ENCODE measurements at places on chromosomes 4 and X. TPM values are rescaled to one million over a fixed set of nuclear protein-coding genes. Genes with fewer than 3 reads are reported as not detected.

DNA sequence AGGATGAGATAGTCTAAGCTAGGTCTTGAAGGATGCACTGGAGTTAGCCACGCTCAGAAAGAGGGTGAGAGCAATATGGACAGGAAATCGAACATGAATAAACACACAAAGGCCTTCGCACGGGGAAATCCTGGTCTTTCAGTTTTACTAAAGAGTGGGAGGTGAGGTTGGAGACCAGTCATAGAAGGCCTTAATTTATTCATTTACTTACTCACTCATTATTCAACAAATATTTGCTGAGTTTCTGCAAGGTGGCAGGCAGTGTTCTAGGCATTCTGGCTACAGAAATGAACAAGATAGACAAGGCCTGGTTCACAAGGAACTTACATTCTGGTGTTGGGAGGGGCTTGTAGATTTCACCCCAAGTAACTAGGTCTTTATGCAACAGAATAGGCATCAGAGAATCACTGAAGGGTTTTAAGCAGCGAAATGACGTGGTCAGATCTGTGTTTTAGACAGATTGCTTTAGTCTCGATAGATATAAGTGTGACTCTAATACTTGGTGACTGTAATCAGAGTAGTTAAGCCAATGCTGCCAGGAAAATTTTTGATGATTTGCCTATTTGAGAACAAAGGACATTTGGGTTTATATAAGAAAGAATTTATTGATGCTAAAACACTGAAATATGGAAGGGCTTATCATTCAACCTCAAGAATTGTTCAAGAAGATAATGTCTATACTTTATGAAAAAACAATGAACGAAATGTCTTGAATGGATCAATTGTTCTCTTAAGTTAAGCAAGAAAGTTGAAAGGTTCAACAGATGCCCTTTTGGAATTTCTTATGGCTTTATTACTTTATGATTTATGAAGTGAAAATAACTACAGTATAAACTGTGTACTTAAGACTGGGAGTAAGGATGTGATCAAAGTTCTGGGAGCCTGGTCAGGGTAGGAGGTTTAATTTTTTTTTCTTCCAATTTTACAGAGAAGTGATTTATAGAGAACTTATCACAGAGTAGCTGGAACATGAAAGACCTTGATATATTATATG lies 184.4 kb upstream of the CASK start:
- no peak overlapping the region for H3K4me3 ChIP-seq
- no peaks in the 10 kb centered on the region for H3K27me3 ChIP-seq
- H3K27ac ChIP-seq = no peak overlapping the region
- no peaks in the 10 kb centered on the region for H3K4me1 ChIP-seq

Gene RAB41
- not detected for total RNA-seq

GRCh38 chr4:26181616-26182015 lies 139.2 kb upstream of the RBPJ start:
- no peaks in the 10 kb centered on the region for H3K27me3 ChIP-seq
- no peaks in the 10 kb centered on the region for H3K36me3 ChIP-seq
- no peaks in the 10 kb centered on the region for H3K4me1 ChIP-seq
- no peak for DNase-seq

- H3K27me3 ChIP-seq = no peaks in the 10 kb centered on the region
- no peak overlapping the region for H3K4me3 ChIP-seq
- no peaks in the 10 kb centered on the region for H3K36me3 ChIP-seq
- no peak overlapping the region for H3K27ac ChIP-seq
- no peaks in the 10 kb centered on the region for H3K4me1 ChIP-seq
These were observed 14.3 kb downstream of the JCHAIN start for GRCh38 chr4:70651864-70652506.

DNA sequence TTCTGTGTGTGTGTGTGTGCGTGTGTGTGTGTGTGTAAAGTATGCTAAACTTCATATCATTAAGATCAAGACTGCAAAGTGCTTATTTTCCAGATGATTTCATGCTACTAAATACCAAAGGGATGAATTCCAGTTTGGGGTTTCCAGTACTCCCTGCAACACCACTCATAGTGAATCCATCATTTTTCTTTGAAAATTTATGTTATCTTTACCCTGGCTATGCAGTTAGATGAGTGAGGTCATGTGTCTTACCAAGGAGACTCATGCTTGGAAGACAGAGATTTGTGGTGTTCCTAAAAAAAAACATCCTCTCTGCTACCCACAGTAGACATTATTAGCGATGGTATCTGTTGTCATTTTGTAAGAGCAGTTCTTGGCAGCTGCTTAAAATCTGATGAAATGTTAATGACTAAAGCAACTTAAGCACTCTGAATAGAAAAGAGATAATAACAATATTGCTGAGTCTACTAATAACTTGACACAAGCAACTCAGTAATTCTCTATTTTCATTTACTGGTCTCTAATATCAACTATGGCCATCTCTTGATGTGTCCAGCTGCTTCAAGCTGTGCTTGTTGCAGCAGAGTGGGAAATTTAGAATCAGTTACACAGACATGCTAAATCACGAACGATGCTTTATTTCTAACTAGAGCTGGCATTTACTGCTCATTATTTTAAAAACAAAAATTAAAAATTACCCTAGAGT lies 1953.0 kb upstream of the IGFBP7 start:
- no peak overlapping the region for H3K4me3 ChIP-seq
- H3K27ac ChIP-seq = no peak overlapping the region
- H3K27me3 ChIP-seq = no peaks in the 10 kb centered on the region
- no peaks in the 10 kb centered on the region for H3K4me1 ChIP-seq
- no peaks in the 10 kb centered on the region for H3K36me3 ChIP-seq

- H3K36me3 ChIP-seq = no peaks in the 10 kb centered on the region
- no peaks in the 10 kb centered on the region for H3K4me1 ChIP-seq
- no peak for DNase-seq
- no peak overlapping the region for H3K4me3 ChIP-seq
- no peak overlapping the region for H3K27ac ChIP-seq
These were observed 90.7 kb downstream of the NDST3 start for GRCh38 chr4:118124997-118125396.

DNA sequence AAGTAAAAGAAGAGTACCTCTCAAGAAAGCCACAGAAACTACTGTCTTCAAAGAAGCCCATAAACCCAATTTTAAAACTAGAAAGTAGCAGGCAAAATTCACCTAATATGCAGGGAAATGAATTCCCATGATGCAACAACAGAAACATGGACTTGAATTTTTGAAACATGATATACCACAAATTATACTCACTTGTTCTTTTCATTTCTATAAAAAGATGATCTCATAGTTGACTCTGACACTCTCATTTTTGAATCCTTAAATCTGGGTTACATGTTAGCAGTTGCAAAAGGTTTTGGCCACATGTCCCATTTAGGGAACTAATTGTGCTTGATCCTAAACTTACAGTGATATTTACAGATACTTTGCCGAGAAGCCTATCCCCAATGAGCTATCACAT lies 1130.8 kb downstream of the FAT4 start:
- DNase-seq = no peak
- H3K27ac ChIP-seq = no peak overlapping the region
- H3K36me3 ChIP-seq = no peaks in the 10 kb centered on the region
- H3K4me3 ChIP-seq = no peak overlapping the region
- no peaks in the 10 kb centered on the region for H3K27me3 ChIP-seq

Gene MAOA
- total RNA-seq = 102 TPM

Gene CFAP299
- total RNA-seq = not detected

Gene ASB9
- total RNA-seq = 2.0 TPM

DNA sequence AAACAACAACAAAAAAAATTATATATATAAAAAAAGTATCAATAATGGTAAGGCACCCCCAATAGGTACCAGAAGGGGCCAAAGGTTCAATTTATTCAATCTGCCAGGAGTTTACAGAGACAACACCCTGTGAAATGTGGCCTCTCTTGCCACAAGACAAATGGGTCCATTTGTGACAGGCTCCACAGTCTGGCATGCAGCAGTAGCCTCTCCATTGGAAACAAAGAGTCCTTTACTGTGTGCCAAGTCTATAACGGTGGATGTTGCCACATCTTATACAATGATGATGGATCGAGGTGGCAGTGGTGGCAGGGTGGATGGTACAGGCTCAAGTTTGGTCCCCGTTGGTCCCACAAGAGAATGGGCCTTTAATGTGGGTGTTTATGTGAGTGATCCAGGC lies 70.1 kb upstream of the SH3RF1 start:
- H3K27me3 ChIP-seq = no peaks in the 10 kb centered on the region
- no peak for DNase-seq
- H3K4me3 ChIP-seq = no peak overlapping the region
- H3K27ac ChIP-seq = no peak overlapping the region
- H3K4me1 ChIP-seq = no peaks in the 10 kb centered on the region

Gene UCHL1
- 174 TPM for total RNA-seq

Gene SGMS2
- 66.5 TPM for total RNA-seq

Gene STS
- 6.4 TPM for total RNA-seq

DNA sequence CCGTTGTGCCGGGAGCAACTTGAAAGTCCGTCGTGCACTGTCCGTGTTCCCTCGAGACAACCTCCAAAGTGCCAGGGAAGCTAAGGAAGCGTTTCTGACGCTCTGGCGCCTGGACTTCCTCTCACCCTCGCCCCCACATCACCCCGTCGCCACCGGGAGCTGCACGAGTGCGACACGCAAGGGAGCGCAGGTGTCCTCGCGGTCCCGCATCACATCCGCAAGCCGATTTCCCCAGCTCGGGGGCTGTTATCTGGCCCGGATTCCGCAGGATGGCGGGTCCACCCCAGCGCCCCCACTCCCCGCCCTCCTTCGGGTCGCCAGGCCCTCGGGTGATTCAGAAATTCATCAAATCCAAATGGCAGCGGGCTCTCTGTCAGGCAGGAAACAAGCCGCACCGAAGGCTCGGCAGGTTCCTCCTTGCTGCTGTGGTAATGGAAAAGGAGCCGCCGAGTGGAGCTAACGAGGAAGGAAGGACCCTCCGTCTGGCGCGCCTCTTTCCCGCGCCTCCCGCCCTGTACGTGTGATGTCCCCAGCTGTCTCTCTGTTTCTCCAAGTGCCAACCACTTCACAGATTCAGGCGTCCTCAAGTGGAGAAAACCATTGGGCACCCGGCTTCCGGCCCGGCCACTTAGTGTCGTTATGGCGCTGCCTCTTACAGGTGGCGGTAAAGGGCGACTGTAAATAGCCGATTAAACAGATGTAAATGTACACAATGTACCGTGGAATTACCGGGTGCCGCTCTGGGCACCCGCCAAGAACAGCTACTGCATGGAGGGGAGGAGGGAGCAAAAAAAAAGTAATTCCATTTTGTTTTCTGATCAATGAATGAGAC lies 921 bp upstream of the SETD7 start:
- H3K27me3 ChIP-seq = no peaks in the 10 kb centered on the region
- H3K36me3 ChIP-seq = no peaks in the 10 kb centered on the region
- peak overlapping the region; percentile 77 for H3K4me3 ChIP-seq
- peaks cover 50% of the 10 kb centered on the region for H3K4me1 ChIP-seq
- no peak for DNase-seq
- H3K27ac ChIP-seq = peak overlapping the region; percentile 98

DNA sequence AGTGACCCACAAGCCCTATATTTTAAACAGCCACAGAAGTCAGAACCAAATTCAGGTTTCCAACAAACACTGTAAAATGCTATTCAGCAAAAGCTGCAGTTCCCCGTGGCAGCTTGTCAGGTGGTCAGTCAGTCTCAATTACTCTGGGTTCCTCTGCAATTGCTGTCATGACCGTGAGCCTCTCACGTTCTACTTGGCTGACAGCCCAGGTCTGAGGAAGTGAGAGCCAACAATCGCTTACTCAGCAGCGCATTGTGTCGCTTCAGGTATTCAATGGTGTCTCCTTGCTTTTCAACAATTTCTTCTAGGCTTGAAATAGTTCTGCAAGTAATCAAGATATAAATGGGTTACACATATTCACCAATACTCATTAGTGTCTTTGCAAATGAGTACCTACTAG lies 25.8 kb downstream of the TRIM75 start:
- H3K27ac ChIP-seq = no peak overlapping the region
- DNase-seq = no peak
- H3K36me3 ChIP-seq = no peaks in the 10 kb centered on the region
- H3K4me3 ChIP-seq = no peak overlapping the region
- H3K4me1 ChIP-seq = no peaks in the 10 kb centered on the region
- no peaks in the 10 kb centered on the region for H3K27me3 ChIP-seq

Gene UGT2B10
- total RNA-seq = not detected

Gene RXFP1
- total RNA-seq = 1.5 TPM

GRCh38 chr4:76194325-76194724 lies 19.3 kb downstream of the SCARB2 start:
- H3K27ac ChIP-seq = peak overlapping the region; percentile 82
- no peak overlapping the region for H3K4me3 ChIP-seq
- H3K27me3 ChIP-seq = no peaks in the 10 kb centered on the region

DNA sequence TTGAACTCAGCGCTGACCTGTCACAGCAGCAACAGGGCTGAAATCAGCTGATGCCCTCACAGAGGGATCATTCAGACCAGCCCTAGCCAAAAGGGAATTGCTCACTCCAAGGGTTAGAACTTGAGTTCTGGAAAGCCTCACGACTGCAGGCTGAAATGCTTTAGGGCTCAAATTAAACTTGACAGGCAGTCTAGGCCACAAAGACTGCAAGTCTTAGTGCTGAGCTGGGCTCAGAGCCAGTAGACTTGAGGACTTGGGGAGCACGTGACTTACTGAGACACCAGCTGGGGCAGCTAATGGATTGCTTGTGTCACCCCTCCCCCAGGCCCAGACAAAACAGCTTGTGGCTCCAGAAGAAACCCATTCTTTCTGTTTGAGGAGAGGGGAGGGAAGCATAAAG lies 119.0 kb upstream of the SLC6A14 start:
- H3K36me3 ChIP-seq = no peaks in the 10 kb centered on the region
- no peaks in the 10 kb centered on the region for H3K27me3 ChIP-seq
- no peaks in the 10 kb centered on the region for H3K4me1 ChIP-seq

DNA sequence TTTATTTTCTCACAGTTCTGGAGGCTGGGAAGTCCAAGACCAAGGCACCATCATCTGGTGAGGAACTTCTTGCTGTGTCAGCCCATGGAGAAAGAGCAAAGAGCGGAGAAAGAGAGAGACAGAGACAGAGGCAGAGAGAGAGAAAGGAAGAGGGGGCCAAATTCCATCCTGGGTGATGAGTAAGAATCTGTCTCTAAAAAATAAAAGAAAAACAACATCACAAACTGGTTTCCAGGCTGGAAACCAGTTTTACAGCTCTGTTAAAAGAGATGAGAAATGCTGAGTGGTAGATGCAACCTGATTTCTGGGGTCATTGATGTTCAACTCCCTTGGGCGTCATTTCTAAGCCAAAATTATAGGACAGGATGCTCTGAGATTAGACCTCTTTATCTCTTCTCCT lies 72.9 kb downstream of the SHOX start:
- no peak overlapping the region for H3K4me3 ChIP-seq
- no peaks in the 10 kb centered on the region for H3K27me3 ChIP-seq
- no peaks in the 10 kb centered on the region for H3K36me3 ChIP-seq
- peak; percentile 25 for DNase-seq

GRCh38 chrX:100995469-100995868 lies 26.0 kb downstream of the ARL13A start:
- H3K36me3 ChIP-seq = no peaks in the 10 kb centered on the region
- no peak for DNase-seq
- H3K27ac ChIP-seq = no peak overlapping the region
- no peak overlapping the region for H3K4me3 ChIP-seq
- no peaks in the 10 kb centered on the region for H3K27me3 ChIP-seq

Gene USP11
- total RNA-seq = 72.4 TPM

All from vagina (tissue), 2 donors.